ENCODE measurements at places on chromosomes 3 and 15.

- no peak for DNase-seq
Measured at GRCh38 chr3:101963902-101964362, 114.6 kb downstream of the NFKBIZ start.

DNA sequence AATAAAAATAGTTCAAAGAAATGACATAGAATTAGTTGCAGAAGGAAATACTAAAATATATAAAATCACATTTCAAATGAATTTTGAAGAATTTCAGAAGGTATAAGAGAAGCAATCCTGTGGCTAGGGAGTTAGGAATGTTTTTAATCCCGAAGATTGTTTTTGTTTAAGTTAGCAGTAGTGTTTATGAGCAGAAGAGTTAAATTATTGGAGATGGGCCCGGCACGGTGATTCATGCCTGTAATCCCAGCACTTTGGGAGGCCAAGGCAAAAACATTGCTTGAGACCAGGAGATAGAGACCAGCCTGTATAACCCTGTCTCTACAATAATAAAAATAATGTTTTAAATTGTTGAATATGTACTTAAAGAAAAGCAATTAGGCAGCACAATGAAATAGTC, 432.5 kb downstream of the MFSD1 start:
- DNase-seq, result no peak

DNA sequence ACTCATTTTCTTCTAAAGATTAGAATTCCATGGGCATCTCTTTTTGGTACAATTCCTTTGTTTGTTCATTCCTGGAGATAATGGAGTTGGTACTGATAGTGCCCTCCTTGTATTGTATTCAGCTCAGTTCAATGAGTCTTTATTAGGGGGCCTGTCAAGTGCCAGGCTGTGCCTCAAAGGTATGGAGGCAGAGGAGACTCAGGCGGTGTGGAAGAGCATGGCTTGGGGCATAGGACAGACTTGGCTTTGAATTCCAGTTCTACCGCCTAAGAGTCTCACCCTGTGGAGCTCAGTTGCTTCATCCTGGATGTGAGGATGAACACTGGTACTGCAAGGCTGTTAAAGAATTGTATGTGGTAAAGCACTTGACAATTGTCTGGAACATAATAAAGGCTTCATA, 196.6 kb upstream of the IL12A start:
- no peak for DNase-seq

DNA sequence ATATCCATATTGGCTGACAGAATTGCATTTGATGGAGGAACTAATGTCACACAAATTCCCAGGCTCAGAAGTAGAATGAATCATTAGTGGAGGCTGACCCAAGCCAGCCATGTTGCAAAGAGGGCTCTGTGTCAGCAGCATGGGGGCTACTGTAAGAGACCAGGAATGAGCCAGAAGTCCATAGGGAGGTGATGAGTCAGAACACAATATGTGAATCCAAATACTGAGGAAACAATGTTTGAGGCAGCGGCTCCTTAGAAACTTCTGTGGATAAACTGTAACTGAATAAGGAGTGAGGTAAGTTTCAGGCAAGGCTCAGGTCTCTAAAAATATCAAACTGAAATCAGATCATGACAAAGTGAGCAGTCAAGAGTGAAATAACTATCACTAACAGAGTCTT, 170.7 kb downstream of the WDR72 start:
- no peak for DNase-seq

- DNase-seq, result no peak
Measured at GRCh38 chr3:114356066-114356465, 62.2 kb downstream of the TIGIT start.

DNA sequence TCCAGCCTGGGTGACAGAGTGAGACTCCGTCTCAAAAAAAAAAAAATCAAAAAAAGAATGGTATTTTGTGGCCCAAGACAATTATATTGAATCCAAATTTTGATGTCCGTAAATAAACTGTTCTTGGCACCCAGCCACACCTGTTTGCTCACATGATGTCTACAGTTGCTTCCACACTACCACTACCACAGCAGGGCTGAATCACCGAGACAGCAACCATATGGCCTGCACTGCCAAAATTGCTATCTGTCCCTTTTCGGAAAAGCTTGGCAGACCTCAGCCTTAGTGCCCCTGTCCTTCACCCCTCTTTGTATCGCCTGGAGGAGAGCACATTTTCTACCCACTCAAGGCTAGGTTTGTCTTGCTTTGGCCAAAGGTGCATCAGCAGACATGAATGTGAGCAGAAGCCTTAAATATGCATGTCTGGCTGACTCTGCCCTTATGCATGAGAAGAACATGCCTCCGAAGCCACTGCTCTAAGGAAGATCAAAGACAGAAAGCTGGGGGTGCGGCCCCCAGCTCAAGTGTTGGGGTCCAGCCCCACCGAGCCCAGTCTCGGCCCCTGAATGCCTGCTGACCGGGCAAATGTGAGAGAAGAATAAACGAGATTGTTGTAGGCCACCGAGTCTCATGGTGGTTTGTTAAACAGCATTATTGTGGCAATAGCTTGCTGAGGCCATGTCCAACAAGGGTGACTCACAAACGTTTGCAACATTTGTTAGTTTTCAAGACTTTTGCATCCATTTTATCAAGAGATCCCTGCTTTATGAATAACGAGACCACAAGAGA, 108.1 kb downstream of the TPRA1 start:
- DNase-seq, result no peak

- DNase-seq, result no peak
Measured at GRCh38 chr3:147816752-147817151, 407.6 kb downstream of the ZIC1 start.

GRCh38 chr3:106305882-106306435, 437.1 kb upstream of the CBLB start:
- no peak for DNase-seq

DNA sequence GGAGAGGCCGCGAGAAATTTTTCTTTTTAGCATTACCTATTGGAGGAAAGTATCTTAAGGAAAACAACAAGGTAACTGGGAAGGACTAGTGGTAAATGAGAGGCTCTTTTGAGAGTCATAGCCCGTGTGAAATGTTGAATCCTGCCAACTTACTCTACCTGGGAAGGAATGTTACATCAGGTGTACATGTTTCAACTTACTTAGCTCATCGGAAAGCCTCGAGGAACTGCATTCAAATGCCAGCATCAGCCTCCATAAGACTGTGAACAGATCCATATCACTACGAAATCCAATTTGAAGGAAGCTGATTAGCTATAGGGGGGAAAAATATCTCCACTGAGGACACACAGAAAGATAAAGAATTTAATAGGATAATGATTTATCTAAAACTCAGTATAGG, 72.3 kb upstream of the PDZRN3 start:
- DNase-seq, result no peak

DNA sequence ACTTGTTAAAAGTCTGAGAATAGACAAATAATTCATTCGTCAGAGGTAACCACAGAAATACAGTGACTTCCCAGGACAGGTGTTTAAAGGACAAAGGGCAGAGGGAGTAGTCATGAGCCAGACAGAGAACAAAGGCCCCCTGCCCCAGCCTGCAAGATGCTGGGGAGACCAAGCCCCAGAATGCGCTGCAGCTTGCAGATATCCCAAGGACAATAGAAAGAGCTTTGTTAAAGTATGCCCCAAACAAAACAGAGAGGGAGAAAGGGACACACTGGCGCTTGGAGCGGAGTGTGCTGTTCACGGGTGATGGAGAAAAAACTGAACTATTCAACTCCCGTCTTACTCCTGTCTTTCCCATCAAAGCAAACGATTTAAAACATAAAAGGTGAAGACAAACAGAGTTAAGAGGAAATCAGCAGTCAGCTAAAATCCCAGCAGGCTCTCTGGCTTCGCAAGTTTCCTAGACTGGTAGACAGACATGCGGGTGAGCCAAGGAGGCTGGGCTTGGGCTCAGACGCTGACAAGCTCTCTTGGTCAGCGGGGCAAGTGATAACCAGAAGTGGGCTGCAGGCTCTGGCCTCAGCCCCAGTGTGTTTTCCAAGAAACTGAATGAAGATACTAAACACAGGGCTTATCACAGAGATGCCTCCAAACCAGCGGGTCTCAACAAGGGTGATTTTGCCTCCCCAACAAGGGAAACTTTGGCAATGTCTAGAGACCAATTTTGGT, 130.1 kb downstream of the UACA start:
- DNase-seq, result no peak

GRCh38 chr3:155015776-155016436, 64.2 kb upstream of the MME start:
- no peak for DNase-seq

GRCh38 chr3:177465257-177465642, 268.0 kb upstream of the TBL1XR1 start:
- no peak for DNase-seq

GRCh38 chr3:88574146-88574545, 424.4 kb downstream of the C3orf38 start:
- no peak for DNase-seq

DNA sequence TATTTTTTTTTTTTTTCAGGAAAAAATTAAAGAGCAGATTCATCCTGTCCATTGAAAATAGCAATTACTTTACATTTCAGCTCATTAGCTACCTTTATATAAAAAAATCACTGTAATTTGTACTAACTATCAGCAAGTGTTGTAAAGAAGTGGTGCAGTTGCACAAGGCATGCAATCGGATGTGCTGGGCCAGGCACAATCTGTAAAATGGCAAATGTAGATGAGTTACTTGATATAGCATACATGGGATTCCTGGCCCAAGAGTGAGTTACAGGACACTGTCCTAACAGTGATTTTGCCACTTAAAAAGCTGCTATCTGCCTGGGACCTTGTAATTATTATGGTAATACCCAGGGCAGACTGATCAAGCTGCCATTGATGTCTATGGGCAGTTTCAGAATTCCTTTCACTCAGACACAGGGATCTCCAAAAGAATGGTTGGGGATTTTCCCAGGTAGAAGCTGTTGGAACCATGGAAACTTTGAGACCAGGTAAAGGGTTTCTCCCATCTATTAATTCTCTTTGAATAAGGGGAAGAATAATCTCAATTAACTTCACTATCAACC, 182.2 kb upstream of the ICE2 start:
- DNase-seq, result no peak

DNA sequence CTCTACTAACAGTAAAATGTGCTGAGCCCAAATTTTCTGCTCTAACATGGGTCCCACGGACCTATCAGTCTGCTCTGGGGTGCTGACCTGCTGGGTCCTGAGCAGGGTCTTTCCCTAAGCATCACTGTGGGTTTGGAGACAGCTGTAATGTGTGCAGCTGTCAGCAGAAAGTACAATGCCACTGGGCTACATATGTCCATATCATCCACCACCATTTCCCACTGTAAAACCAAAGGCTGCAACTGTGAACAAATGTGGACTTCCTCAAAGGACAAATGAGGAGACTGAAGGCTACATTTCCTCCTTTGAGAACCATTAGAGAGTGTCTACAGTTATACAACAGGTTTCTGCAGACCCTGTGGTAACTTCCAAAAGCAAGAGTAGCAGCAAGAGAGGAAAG, 33.8 kb upstream of the IP6K2 start:
- no peak for DNase-seq

DNA sequence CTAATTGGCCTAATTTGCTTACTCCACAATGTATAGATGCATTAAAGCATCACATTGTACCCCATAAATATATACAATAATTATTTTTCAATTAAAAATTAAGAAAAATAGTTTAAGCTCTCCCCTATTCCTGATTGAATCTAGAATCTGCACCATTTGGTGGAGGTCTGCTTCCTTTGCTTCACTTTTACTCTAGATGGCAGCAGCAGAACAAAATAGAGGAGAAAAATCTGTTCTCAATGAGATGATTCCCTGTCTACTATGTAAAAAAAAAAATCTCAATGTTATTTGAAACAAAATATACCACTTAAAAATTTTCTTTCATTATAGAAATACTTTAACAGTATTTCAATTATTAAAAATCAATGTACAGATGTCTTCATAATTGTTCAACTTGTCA, 109.6 kb upstream of the FXR1 start:
- no peak for DNase-seq

GRCh38 chr3:152328841-152329240, 60.1 kb downstream of the MBNL1 start:
- DNase-seq, result no peak

- no peak for DNase-seq
Measured at GRCh38 chr3:140378571-140379340, 299.1 kb upstream of the TRIM42 start.

GRCh38 chr3:169952045-169952444, 14.6 kb upstream of the SEC62 start:
- DNase-seq, result no peak

DNA sequence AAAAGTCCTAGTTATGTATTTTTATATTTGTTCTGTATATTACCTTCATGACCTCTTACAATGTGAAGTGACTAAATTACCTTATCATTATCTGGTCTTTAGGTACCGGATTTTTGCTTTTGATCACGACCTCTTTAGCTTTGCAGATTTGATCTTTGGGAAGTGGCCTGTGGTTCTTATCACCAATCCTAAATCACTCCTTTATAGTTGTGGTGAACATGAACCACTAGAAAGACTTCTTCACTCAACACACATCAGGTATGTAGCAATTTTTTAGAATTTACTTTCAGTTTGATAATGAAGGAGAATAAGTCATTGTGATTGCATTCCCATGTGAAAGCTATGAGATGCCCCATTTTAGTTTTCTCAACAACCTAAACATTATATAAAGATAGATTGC, 18.3 kb downstream of the TMEM62 start:
- peak; percentile 76 for DNase-seq

GRCh38 chr3:128488991-128489673, 3.9 kb downstream of the GATA2 start:
- DNase-seq, result peak; percentile 63

DNA sequence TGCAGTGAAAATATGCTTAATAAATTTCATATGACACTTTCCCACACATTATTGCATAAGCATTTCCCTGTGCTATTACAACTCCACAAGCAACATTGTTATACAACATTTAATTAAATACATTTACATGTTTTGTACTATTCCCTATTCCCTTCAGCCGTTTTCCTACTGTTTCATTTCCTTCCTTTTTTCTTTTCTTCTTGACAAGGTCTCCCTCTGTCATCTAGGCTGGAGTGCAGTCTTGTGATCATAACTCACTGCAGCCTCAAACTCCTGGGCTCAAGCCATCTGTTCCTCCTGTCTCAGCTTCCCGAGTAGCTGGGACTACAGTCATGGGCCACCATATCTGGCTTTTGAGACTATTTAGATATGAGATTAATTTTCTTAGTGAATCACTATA, 254.7 kb downstream of the NFKBIZ start:
- no peak for DNase-seq

GRCh38 chr3:46673151-46674030, 20.1 kb downstream of the ALS2CL start:
- no peak for DNase-seq

- no peak for DNase-seq
Measured at GRCh38 chr15:45150997-45151396, 21.2 kb downstream of the DUOX1 start.

Measured in CD4-positive, alpha-beta T cell (primary cell).